Endothelial cell (in vitro differentiated cells): ENCODE measurements at places on chromosomes 2 and 18. TPM values are rescaled to one million over a fixed set of nuclear protein-coding genes. Genes with fewer than 3 reads are reported as not detected.

DNA sequence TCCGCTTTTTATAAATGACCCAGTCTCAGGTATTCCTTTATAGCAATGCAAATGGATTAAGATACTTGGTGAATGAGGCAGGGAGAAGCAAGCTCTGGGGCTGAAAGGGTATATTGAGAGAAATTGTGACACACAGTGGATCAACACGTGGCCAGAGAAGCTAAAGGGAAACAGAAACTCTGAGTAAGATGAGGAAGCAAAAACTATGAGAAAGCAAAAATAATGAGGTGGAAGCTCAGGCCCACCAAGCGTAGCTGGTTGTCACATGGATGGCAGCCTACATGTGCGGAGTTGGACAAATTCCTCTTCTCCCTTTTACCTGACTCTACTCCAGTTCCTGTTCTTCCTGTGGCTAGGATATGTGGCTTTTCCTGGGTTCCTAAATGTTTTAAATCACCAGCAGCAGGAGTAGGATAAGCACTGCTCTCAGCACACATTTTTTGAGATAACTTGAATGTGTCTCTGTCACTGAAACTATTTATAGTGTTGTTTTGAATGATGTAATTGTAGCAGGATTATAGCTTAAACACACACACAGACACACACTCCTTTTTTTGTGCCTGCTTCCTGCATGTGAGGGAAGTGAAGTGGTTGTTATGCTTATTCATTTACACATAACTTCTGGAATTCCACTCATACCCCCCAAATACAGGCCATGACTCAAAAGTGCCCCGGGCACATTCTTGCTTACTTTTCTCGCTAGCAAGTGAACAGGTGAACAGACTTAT, 30.1 kb upstream of the EPC2 start:
- H3K27me3 ChIP-seq, result no peaks in the 10 kb centered on the region
- H3K4me1 ChIP-seq, result peaks cover 23% of the 10 kb centered on the region
- DNase-seq, result no peak
- H3K4me3 ChIP-seq, result no peak overlapping the region
- H3K27ac ChIP-seq, result peak overlapping the region; percentile 4

DNA sequence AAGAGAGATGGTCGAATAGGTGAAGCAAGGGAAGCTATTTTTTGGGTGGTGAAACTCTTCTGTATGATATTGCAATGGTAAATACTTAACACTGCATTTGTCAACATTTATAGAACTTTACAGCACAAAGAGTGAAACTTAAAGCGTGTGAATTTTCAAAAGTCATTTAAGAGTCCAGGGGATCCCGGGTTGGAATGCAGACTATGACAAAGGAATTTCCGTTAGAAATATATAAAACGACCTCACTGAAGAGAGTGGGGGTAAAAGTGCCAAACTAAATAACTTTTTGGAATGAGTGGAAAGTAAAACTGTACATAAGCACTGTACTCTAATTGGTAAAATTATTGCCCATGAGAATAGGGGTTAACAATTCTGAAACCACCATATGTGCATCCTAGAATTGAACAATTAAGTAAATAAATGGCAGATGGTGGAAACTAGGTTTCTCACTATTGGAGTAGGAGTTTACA, 191.0 kb upstream of the FN1 start:
- no peaks in the 10 kb centered on the region for H3K27me3 ChIP-seq
- DNase-seq, result no peak
- peaks cover 8% of the 10 kb centered on the region for H3K36me3 ChIP-seq
- no peaks in the 10 kb centered on the region for H3K4me1 ChIP-seq

GRCh38 chr2:73823916-73824523, 4.7 kb upstream of the STAMBP start:
- no peak overlapping the region for H3K27ac ChIP-seq
- peaks cover 8% of the 10 kb centered on the region for H3K27me3 ChIP-seq
- H3K36me3 ChIP-seq, result no peaks in the 10 kb centered on the region
- H3K4me1 ChIP-seq, result peaks cover 22% of the 10 kb centered on the region
- peak; percentile 18 for DNase-seq

GRCh38 chr2:37091873-37092272, 7.6 kb downstream of the GPATCH11 start:
- no peak overlapping the region for H3K4me3 ChIP-seq
- no peaks in the 10 kb centered on the region for H3K4me1 ChIP-seq
- peaks cover 1% of the 10 kb centered on the region for H3K27me3 ChIP-seq
- no peak overlapping the region for H3K27ac ChIP-seq

- no peak overlapping the region for H3K4me3 ChIP-seq
- H3K4me1 ChIP-seq, result peaks cover 4% of the 10 kb centered on the region
- peaks cover 2% of the 10 kb centered on the region for H3K27me3 ChIP-seq
- no peak for DNase-seq
- H3K36me3 ChIP-seq, result no peaks in the 10 kb centered on the region
- no peak overlapping the region for H3K27ac ChIP-seq
Observed at GRCh38 chr2:149389506-149390167, 59.2 kb downstream of the LYPD6 start.

DNA sequence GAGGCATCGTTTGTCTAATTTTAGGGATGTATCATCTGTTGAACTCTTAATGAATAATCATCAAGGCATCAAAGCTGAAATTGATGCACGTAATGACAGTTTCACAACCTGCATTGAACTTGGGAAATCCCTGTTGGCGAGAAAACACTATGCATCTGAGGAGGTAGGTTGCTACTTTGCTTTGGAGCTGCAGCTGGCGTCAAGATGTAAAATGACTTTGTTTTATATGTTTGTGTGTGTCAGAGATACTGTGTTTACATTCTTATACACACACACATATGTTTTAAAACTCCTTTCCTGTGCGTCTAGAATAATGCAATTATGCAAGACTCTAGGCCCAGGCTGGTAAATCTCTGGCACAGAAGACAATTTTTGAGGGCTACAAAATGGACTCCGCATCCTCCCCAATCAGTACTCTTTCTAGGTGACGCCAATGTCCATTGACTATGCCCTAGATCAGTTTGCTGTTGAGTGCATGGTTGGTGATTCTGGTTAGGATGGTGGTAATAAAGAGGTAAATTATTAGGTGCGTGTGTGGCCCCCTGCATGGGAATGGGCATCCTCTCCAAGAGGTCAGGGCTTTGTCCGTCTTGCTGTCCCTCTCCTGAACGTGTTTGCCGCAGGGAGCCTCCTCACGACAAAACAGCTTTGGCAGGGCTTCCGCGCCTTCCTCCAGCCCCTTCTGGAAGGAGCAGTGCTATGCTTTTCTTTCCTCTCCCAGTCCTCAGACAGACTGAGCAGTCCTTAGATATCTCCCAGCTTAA, 68.2 kb upstream of the EML6 start:
- H3K27ac ChIP-seq, result peak overlapping the region; percentile 58
- H3K4me3 ChIP-seq, result peak overlapping the region; percentile 63
- H3K36me3 ChIP-seq, result peaks cover 92% of the 10 kb centered on the region

- peaks cover 9% of the 10 kb centered on the region for H3K27me3 ChIP-seq
- DNase-seq, result peak; percentile 72
- peaks cover 29% of the 10 kb centered on the region for H3K4me1 ChIP-seq
- H3K4me3 ChIP-seq, result peak overlapping the region; percentile 99
- no peak overlapping the region for H3K27ac ChIP-seq
Observed at GRCh38 chr2:157875641-157876065, 477 bp downstream of the ACVR1 start.

DNA sequence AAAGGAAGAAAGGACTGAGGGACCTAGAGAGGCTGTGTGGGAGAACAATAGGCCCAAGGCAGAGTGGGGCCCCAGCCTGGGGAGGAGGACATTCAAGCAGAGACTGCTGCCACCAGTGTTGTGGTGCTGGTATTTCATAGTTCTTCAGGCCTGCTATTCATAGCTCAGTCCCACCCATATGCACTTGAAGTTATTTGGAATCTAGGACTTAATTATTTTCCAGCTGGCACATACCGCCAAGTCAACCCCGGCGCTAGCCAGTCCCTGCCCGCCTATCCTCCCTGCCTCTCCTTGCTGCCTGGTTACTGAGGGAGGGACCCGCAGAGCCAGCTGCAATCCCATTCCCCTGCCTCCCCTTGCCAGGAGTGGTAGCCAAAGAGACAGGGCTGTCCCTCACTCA, 141.2 kb downstream of the CABLES1 start:
- peaks cover 6% of the 10 kb centered on the region for H3K36me3 ChIP-seq
- DNase-seq, result no peak
- peaks cover 40% of the 10 kb centered on the region for H3K4me1 ChIP-seq
- no peak overlapping the region for H3K27ac ChIP-seq
- H3K27me3 ChIP-seq, result peaks cover 14% of the 10 kb centered on the region
- H3K4me3 ChIP-seq, result no peak overlapping the region

- H3K4me3 ChIP-seq, result no peak overlapping the region
- H3K4me1 ChIP-seq, result no peaks in the 10 kb centered on the region
- no peaks in the 10 kb centered on the region for H3K36me3 ChIP-seq
- H3K27ac ChIP-seq, result no peak overlapping the region
- H3K27me3 ChIP-seq, result no peaks in the 10 kb centered on the region
Observed at GRCh38 chr2:72515696-72516095, 310.1 kb downstream of the EXOC6B start.

GRCh38 chr2:86628091-86628522, 4.4 kb upstream of the RNF103 start:
- H3K4me3 ChIP-seq, result no peak overlapping the region
- H3K27ac ChIP-seq, result no peak overlapping the region
- H3K36me3 ChIP-seq, result no peaks in the 10 kb centered on the region
- no peak for DNase-seq
- peaks cover 10% of the 10 kb centered on the region for H3K4me1 ChIP-seq

DNA sequence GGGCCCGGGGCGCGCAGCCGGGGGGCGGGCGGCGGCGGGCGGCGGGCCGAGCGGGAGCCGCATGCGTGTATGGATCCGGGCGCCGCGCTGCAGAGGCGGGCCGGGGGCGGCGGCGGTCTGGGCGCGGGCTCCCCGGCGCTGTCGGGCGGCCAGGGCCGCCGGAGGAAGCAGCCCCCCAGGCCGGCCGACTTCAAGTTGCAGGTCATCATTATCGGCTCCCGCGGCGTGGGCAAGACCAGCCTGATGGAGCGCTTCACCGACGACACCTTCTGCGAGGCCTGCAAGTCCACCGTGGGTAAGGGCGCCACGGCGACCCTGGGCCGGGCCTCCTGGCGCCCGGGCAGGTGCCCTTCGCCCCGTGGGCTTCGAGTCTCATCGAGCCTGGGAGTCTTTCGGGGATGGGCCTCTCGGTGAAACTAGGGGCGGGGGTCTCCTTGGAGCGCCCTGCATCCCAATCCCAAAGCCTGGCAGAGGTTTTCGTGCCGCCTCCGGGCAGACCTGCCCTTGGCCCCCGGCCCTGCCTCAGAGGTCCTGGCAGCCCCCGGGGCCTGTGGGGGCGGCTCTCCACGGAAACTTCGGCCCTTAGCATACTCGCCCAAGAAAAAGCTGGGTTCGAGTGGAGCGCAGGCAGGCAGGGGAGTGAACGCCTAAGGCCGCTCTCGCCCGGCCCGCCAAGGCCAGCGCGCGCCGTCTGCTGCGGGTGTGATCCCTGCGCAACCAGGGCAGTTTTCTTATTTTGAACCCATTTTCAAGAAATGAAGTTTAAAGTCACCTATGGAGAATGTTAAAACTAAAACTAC, 622 bp downstream of the RAB12 start:
- peaks cover 27% of the 10 kb centered on the region for H3K4me1 ChIP-seq
- H3K36me3 ChIP-seq, result peaks cover 5% of the 10 kb centered on the region
- H3K4me3 ChIP-seq, result peak overlapping the region; percentile 92
- peaks cover 8% of the 10 kb centered on the region for H3K27me3 ChIP-seq
- peak; percentile 22 for DNase-seq

DNA sequence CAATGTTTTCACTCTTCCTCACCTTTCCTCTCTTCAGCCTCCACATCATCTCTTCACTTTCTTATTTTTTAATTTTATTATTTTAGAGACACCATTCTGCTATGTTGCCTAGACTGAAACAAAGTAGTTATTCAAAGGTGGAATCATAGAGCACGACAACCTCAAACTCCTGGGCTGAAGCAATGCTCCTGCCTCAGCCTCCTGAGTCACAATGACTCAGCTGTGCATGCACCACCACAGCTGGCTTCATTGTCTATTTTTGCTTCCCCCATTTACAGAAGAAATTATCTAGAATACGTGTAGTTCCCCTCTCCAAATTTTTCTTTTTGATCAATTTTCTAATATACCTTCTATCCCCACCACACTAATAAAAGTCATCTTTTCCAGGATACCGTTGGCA, 911.5 kb upstream of the SOX11 start:
- DNase-seq, result no peak
- no peak overlapping the region for H3K27ac ChIP-seq
- no peak overlapping the region for H3K4me3 ChIP-seq
- H3K27me3 ChIP-seq, result peaks cover 2% of the 10 kb centered on the region

GRCh38 chr2:102660070-102660469, 40.7 kb downstream of the SLC9A2 start:
- DNase-seq, result no peak
- H3K36me3 ChIP-seq, result no peaks in the 10 kb centered on the region
- H3K4me1 ChIP-seq, result no peaks in the 10 kb centered on the region
- H3K27ac ChIP-seq, result no peak overlapping the region

GRCh38 chr2:208542465-208543041, 136.0 kb downstream of the PTH2R start:
- no peak for DNase-seq
- H3K27ac ChIP-seq, result no peak overlapping the region
- peaks cover 2% of the 10 kb centered on the region for H3K4me1 ChIP-seq
- no peak overlapping the region for H3K4me3 ChIP-seq

DNA sequence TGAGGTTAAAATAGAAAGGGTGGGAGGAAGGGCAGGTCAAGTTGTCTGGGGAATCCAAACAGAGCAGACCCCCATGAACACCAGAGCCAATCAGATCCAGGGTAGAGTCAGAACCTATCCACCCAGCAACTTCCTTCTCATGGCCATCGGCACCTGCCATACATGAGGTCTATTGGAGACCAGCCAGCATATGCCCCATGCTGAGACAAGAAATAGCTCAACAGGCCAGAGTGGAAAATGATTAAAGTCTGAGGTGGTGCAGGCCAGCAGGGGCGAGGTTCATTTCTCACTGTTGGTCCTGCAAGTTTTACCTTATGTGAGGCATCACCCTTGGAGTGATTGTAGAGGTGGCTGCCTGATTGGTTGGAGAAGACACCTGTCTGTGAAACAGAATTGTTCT, 89.2 kb downstream of the LONRF2 start:
- no peaks in the 10 kb centered on the region for H3K4me1 ChIP-seq
- DNase-seq, result no peak
- H3K4me3 ChIP-seq, result no peak overlapping the region
- no peak overlapping the region for H3K27ac ChIP-seq

DNA sequence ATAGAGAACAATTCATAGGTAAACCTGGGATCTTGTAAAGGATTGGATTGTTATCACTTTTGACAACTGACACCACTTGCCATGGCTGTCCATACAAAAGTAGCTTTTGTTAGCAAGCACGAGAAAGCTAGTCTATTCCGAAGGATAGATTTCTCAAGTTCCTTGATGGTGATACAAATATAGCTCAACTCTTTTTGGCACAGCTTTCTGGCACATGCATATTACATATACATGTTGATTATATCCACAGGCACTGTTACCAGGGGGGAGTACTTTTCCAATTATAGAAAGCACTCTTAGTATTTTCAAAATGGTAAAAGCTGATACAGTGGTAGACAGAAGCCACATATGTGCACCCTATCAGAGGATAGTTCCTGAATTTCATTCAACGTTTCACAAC, 168.9 kb downstream of the UPP2 start:
- no peaks in the 10 kb centered on the region for H3K27me3 ChIP-seq
- no peak overlapping the region for H3K4me3 ChIP-seq
- no peak for DNase-seq
- no peaks in the 10 kb centered on the region for H3K36me3 ChIP-seq

Gene TMEM182
- total RNA-seq, result 6.2 TPM

Gene IL1R1
- total RNA-seq, result 1.0 TPM

Gene MEP1B
- 0.15 TPM for total RNA-seq

Gene LRRC30
- total RNA-seq, result not detected

Gene CDKL4
- 0.92 TPM for total RNA-seq

Gene CXCR4
- 255 TPM for total RNA-seq

Gene ERICH2
- total RNA-seq, result 1.6 TPM

Gene PLCL1
- total RNA-seq, result 13.6 TPM

Gene EFEMP1
- 2.3 TPM for total RNA-seq

Gene TSGA10
- total RNA-seq, result 4.2 TPM
